Osteoblast (primary cell): ENCODE measurements at places on chromosomes 13 and 19. TPM values are rescaled to one million over a fixed set of nuclear protein-coding genes. Genes with fewer than 3 reads are reported as not detected.

PRODH2 gene
- total RNA-seq: not detected in 2 replicates

C3 gene
- total RNA-seq: 5.0 and 14.1 TPM in 2 replicates

PRKD2 gene
- 9.0 and 9.4 TPM in 2 replicates for total RNA-seq

TEX29 gene
- total RNA-seq: 0.36 TPM in 1 of 2 replicates, not detected in the other

LRCH1 gene
- 6.9 and 7.1 TPM in 2 replicates for total RNA-seq

FUT2 gene
- not detected in 2 replicates for total RNA-seq

KCNJ14 gene
- total RNA-seq: 0.59 and 0.72 TPM in 2 replicates

APLP1 gene
- 2.1 and 3.6 TPM in 2 replicates for total RNA-seq

SPC24 gene
- total RNA-seq: 5.4 and 6.5 TPM in 2 replicates

RB1 gene
- 29.8 and 33.3 TPM in 2 replicates for total RNA-seq

SOX1 gene
- not detected in 2 replicates for total RNA-seq

ZNF43 gene
- 6.5 and 8.0 TPM in 2 replicates for total RNA-seq
